ENCODE measurements at places on chromosomes 7 and 10.

GRCh38 chr7:95267754-95268153, 56.6 kb downstream of the PON1 start:
- no peak for DNase-seq

GRCh38 chr10:124423813-124424212, 5.1 kb upstream of the OAT start:
- DNase-seq: no peak

GRCh38 chr7:25395976-25396375, 167.7 kb upstream of the NPVF start:
- no peak for DNase-seq

DNA sequence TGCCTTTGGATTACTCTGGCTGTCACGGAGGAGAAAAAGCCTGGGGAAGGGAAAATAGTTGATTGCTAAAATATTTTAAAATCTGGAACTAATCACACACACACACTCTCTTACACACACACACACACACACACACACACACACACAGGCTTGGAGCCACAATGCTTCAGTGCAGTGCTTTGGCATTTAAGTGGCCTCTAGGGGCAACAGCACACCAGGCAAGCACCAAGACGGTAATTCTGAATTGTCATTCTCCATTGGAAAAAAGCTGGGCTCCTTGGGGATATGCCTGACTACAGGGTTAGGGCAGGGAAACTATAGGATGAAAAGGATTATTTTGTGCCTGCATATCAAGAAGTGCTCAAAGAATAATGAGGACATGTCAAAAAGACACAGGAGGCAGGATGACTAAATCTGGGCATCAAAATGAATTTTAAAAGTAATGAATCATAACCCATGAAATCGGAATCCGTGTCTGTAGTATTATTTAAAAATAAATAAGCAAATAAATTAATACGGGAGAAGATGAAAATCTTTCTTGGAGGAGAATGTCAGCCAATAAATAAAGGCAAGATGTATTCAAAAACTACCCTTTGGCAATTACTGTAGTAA, 30.4 kb upstream of the DDC start:
- DNase-seq: peak; percentile 35

- no peak for DNase-seq
Observed at GRCh38 chr10:47053081-47053798, 142.0 kb downstream of the PTPN20 start.

GRCh38 chr7:77985974-77986339, 187.4 kb downstream of the PHTF2 start:
- no peak for DNase-seq

DNA sequence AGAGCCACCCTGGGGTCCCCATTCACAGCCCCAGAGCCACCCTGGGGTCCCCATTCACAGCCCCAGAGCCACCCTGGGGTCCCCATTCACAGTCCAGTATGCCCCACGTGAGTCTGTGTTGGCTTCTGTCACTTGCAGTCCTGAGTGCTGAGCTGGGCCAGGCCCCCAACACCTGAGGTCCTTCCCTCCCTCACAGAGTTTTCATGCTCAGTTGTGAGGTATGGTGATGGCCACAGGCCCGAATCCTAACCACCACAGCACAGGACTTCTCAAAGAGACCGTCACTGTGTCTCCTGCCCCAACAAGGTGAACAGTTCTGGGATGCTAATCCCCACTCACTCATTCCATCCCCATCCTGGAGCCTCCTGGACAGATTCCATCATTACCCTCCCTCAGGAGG, 239.2 kb downstream of the PTPRN2 start:
- DNase-seq: no peak

DNA sequence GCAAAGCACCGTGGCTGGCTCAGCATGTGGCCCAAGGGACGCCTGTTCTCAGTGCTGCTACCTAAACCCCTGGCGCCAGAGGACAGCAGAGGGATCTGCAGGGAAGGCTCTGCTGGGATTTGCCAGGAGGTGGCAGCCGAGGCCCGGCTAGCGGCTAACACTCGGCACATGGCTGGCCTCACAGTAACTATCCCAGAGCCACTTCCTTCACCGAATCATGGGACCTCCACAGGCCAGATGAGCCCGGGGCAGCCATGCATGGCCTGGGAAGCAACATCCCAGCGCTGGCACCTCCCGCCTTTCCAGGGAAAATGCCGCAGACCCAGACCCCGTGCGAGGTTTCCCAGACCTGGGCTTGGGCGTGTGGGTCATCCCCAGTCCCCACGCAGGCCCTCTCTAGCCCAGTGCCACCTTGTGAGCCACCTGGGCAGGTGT, 36.4 kb downstream of the DPYSL4 start:
- DNase-seq: peak; percentile 75

- no peak for DNase-seq
Observed at GRCh38 chr10:101165736-101166135, 34.6 kb downstream of the TLX1 start.

GRCh38 chr7:46832136-46832535, 749.8 kb downstream of the TNS3 start:
- DNase-seq: no peak

DNA sequence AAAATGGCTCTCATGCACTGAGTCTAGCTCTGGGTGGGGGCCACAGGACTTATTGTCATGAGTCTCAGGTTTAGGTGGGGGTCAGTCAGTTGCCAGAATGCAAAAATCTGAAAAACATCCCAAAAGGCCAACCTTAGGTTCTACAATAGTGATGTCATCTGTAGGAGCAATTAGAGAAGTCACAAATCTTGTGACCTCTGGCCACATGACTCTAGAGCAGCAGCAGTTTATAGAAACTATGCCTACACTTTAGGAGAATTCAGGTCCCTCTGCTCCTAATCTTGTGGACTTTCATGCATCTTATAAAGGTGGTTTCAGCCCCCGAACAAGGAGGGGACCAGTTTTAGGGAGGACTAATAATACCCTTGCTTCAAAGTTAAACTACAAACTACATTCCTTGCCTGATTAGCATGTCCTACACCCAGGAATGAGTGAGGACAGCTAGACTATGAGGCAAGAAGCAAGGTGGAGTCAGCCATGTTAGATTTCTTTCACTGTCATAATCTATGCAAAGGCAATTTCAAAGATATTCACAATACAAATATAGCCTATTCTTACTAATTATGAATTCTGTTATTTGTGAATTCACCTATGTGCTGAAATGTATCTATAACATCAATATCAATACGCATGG, 123.5 kb upstream of the ADCY1 start:
- no peak for DNase-seq

DNA sequence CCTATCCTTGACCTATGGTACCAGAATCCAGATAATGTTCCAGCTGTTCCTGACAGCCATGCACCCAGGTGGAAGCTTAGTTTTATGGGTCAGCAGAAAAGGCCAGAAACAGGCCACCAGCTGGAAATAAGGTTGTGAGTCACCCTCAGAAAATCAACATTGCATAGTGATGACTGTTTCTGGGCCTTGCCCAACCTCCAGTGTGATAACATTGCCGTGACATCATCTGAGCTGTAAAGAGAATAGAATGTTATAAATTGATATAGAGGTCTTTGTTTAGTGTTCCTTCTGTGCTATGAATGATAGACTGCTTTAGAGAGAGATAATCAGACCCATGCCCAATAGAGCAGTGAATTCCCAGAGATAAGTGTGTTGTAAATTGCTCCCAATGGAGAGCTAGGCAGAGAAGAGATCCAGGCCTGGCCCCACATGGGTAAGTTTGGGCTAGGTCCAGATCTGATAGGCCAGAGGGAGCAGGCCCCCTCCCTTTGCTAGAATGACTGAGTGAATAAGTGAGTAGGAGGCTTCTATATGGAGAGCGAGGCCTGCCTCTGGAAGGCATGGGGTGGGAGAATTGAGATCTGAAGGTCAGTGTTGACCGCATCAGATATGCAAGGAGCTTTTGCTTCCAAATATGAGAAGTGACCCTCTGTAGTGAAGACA, 14.2 kb upstream of the HPS1 start:
- peak; percentile 77 for DNase-seq

DNA sequence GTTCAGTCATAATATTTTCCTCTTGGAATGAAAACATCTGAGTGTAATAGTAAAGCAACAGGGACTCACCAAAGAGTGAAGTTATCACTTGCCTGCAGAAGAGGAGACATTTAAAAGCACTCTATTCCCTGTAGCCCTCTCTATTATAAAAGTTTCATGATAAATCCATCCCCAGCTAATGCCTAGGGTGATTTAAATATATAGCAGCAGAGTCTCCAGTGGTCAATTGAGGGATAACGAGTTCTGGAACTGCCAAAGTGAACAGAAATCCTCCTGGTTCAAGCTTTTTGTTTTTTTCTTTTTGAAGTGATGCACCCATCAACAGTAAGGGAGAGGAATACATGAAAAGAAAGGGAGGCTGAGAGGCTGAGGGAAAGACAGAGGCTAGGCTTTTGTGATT, 87.3 kb downstream of the EVX1 start:
- no peak for DNase-seq

- DNase-seq: no peak
Observed at GRCh38 chr10:80659289-80659688, 121.6 kb downstream of the SH2D4B start.

DNA sequence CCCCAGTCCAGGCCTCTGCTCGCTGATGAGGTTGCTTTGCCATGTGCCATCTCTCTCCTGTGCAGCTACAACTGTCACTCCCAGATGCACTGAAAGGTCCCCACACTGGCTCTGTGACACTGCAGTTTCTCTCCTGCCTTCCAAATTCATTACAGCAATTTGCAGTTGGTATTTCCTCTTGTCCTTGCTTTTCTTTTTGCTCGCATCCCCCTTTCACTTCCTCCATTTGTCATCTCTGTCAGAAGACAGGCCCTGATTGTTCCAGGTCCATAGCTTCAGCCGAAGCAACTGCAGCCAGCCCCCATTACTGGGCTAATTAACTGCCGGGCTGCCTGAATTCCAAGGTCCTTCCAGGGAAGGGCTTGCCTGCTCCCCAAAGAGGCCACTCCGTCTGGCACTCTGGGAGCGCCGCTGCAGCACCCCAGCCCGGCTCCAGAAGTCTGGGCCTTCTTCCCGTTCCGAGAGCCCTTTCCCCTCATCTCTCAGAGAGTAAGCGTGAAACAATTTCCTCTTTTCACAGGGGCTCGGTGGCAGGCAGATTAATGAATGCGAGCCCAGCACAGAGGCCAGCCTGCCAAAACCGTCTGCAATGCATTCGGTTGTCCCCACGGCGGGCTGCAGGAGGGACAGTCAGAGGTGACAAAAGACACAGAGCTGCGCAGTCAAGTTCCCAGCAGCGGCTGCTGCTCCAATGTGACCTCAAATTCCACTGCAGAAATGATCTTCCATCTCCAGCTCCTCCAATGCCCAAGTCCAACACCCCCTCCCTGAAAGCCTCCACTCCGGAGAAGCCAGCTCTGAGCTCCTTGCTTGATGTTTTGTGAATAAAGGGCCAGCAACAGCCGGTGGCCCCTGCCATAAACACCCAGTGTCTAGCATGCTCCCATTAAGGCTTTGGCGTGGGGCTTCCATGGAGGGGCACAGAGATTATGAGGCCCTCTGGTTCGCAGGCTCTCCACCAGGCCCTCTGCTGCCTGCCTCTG, 279.4 kb upstream of the HABP2 start:
- DNase-seq: no peak

DNA sequence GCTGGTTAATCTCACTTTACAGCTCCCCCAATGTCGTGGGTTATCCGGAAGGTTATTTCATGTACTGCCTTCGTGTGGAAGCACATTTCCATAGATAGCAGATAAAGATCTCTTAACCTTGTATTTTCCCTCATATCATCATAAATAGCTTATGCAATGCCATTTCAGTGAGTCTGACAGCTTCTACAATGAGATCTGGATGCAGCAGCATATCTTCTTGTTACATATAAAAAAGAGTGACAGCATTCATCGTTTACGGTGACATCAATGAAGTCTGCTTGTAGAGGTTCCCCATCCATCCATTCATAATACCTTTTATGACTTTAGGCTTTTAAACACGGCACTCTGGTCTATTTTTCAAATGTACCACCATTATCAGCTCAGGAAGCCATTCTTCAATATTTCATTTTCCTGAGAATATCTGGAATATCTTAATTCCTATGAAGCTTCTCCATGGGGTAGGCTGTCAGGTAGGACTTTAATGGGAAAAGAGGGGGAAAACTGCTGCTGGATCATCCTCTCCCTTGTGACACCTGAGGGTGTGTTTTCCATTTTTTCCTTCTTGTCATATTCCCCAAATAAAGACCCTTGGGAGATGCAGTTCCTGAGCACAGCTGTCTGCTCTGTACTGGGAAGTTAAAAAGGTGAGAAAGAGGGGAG, 51.9 kb upstream of the CTBP2 start:
- no peak for DNase-seq

GRCh38 chr7:63038987-63039386, 959.7 kb upstream of the ZNF722 start:
- no peak for DNase-seq

- DNase-seq: no peak
Observed at GRCh38 chr7:133504825-133505224, 251.9 kb downstream of the EXOC4 start.

DNA sequence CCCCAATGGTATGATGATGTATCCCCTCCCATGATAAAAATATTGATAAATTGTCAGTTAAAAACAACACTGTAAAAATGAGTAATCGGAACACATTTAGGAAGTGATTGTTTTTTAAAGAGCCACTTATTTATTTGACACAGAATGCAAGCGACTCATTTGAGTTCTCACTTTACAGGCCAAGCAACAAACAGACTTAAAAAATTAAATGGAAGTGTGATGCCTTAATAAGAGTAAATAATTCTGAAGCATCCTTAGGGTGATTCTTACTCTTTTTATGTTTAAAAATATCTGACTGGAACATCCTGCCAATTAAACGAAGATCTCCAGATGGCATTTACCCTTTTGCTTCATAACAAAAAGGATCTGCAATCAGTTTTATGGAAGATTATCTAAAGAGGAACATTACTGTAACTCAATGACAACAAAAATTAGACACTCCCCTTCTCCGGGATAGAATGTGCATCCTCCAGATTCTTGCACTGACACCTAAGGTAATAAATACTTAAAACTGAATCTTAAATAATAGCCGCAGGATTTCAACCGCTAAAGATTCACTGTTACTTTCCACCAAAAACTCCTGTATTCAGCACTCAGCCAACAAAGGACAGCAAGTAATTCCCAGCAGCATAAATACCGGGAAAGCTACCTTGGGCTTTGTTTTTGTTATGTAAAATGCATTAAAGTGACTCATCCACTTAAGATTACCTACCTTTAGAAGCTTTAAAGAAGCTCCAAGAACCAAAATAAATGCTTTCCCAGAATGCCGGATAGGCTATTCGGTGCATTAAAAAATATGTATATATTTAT, 1.7 kb downstream of the CACNA2D1 start:
- no peak for DNase-seq

- DNase-seq: no peak
Observed at GRCh38 chr7:158759245-158759614, 54.6 kb upstream of the NCAPG2 start.

DNA sequence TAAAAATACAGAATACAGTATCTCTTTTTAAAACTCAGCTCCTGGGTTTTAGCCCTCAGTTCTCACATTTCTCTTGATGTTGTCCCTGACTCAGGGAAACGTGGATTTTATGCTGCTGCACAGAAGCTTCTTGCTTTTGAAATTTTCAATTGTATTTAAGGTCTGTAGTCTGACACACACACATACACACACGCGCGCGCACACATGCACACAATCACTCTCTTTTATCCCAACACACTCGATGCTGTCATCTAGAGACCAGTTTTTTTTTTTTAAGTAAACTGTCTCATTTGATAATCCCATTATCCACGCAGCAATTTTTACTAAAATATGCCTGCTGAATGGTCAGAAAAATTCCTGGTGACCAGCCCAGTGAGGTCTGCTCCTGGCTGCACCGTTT, 108.6 kb downstream of the KMT2E start:
- DNase-seq: no peak

GRCh38 chr7:106480616-106481031, 180.3 kb downstream of the CCDC71L start:
- DNase-seq: no peak

GRCh38 chr7:146659732-146660131, 543.1 kb downstream of the CNTNAP2 start:
- no peak for DNase-seq

GRCh38 chr7:17020250-17020649, 138.5 kb upstream of the AGR3 start:
- DNase-seq: peak; percentile 78
